Activated T-helper 1 cell treated with anti-CD3 and anti-CD28 coated beads, Interleukin-12 subunit alpha, Interleukin-12 subunit beta, Interleukin-2, Interleukin-4 antibody, amounts not matched to agents 30 ng/mL and 10 ng/mL and 1 ng/mL, durations not matched to agents 14 hours and 24 hours and 36 hours (primary cell): ENCODE measurements at places on chromosomes 2 and 18. TPM values are rescaled to one million over a fixed set of nuclear protein-coding genes. Genes with fewer than 3 reads are reported as not detected.

Gene MAP3K19
- not detected in 2 replicates for total RNA-seq

Gene PRSS56
- not detected in 2 replicates for total RNA-seq

Gene FOXI3
- not detected in 2 replicates for total RNA-seq

Gene ANKRD30BL
- not detected in 2 replicates for total RNA-seq

DNA sequence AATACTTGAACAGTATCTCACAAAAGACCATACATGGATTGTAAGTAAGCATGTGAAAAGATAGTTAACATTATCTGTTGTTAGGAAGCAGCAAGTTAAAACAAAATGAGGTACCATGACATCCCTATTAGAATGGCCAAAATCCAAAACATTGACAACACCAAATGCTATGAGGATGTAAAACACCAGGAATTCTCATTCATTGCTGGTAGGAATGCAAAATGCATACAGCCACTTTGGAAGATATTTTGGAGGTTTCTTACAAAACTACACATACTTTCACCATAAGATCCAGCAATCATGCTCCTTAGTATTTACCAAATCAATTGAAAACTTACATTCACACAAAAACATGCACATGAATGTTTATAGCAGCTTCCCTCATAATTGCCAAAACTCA is 30.9 kb upstream of the ICOS start:
- no peak for DNase-seq

- DNase-seq, result no peak
Measured at GRCh38 chr2:8491296-8492027, 190.4 kb upstream of the ID2 start.

DNA sequence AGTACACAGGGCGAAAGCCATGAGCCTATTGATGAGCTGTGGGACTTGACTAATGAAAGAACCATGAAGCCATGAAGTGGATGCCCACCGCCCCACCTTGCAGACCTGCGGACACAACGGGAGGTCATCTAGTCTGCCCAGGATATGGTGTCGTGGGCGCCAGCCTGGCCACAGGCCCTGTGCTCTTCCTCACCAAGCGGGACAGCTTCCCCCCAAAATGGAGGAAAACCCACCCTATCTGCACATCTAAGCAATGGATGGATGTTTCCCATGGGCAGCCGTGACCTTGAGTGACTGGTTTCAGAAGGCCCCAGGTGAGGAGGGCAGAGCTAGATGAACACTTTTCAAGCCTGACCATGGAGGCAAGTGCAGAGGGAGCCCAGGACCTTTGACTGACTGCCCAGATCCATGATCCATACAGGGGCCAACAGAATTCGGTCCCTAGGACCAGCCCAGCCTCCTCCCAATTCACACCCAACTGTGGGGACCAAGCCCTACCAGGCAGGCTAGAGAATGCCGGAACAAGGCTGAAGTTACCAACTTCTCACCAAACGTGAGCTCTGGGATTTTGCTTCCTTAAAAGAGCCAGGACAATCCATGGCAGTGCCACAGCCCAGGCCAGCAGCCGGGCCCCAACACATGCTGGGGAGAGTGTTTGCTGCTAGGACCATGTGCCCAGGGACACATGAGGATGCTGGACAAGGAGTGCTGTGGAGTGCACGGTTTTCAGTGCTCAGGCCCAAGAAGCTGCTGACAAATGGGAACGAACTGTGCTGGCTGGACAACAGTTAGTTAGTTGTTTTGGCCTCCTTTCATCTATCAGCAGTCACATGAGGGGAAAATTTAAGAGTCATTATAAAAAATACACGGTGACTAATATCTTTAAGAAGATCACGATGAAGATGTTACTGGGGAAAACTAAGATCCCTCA is 249.4 kb downstream of the HDAC4 start:
- no peak for DNase-seq

DNA sequence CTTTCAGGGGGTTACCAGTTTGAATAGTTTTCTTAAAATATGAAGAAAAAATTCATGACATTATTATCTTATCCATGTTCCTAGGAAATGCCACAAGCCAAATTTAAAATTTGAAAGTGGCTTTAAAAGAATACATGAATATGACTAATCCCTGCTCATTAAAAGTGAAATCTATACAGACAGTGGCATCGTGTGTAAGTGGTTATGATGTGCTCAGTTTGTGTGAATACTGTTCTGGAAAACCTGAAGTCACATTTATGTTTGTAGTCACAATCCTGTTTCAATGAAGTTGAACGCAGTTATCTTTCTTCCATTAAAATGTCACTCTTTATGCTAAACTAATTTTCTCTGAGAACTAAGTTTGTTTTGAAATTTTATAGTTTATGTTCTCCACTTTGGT is 75.8 kb downstream of the GORASP2 start:
- DNase-seq, result no peak

DNA sequence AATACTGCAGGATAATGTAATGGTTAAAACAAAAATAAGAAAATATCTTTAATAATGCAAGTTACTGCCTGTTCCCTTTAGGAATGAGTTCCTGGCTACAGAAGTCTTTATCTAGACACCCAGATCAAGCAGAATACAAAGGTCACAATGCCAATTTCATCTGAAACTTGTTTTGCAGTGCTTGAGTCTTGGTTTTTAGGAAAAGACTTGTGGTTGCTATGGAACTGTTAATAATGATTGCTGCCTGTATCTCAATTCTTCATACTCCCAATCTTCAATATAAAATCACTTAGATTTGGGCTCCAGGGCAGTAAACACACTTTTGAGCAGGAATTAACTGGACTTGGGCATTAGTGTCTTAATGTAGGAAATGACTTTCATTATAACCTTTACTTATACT is 14.2 kb downstream of the CAVIN2 start:
- DNase-seq, result no peak

DNA sequence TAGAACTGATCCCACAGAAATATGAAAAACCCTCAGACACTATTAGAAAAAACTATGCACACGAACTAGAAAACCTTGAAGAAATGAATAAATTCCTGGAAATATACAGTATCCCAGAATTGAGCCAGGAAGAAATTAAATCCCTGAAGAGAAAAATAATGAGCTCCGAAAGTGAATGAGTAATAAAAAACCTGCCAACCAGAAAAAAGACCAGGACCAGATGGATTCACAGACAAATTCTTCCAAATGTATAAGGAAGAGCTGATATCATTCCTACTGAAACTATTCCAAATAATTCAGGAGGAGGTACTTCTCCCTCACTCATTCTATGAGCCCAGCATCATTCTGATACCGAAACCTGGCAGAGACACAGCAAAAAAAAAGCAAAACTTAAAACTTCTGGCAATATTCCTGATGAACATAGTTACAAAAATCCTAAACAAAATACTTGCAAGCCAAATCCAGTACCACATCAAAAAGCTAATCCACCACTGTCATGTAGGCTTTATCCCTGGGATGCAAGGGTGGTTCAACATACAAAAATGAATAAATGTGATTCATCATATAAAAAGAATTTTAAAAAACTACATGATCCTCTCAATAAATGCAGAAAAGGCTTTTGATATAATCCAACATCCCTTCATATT is 1397.6 kb upstream of the DDX18 start:
- no peak for DNase-seq
